ENCODE measurements at places on chromosomes 3 and 15. TPM values are rescaled to one million over a fixed set of nuclear protein-coding genes. Genes with fewer than 3 reads are reported as not detected.

DNA sequence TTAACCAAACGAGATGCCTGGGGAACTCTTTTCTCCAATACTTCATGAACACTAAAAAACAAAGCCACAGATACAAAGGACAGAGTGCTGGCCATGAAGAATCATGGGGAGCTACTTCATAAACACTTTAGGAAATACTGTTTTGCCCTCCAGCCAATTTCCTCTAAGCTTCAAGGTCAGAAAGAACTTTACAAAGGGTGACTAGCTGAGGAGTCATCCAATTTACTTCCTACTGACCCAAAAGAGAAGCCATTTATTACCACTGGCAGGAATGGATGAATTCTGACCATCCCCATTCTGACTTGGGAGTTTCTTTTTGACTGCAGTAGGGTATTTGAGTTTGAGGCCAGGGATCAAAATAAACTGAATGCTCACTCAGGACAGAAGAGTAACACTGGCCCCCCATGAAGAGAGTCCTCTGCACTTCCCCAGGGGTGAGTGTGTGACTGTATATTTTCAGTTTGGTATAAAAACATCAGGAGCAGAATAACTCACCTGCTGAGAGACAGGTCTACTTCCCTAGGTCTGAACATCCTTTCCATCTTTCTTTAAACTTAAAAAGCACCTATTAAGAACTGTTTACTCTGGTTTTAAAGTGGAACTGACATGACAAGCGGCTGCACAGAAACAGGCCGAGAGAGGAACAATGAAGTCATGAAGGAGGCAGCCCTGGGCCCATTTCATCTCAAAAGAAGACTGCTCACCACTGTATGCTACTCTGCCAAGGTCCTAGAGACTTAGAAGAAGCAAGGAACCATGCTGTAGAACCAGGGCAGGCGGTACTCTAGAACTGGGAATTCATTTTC is 203.6 kb downstream of the TNIK start:
- no peak for DNase-seq

GRCh38 chr3:72615776-72616175 is 232.5 kb downstream of the SHQ1 start:
- DNase-seq: no peak

Gene SH2D7
- total RNA-seq: not detected

GRCh38 chr15:72289597-72290325 is 17.4 kb upstream of the PARP6 start:
- no peak for DNase-seq

DNA sequence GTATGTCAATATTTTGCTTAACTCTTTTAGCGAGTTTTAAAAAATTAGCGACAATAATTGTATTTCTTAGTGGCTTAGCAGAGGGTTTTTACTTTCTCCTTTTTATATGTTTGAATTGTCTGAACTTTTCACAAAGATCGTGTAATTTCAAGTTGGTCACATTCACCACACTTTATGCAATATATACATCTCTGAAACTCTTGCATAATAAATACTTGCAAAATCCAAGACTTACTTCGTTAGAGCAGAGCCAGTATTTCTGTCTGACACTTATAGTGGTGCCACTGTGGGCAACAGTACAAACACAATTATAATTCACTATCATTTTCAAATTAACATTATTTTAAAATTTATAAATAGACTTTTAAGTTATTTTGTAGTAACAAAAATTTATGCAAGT is 62.0 kb downstream of the SUCNR1 start:
- no peak for DNase-seq

GRCh38 chr3:159761369-159761768 is 227.3 kb upstream of the IL12A start:
- DNase-seq: no peak
